ENCODE measurements at places on chromosomes 7 and 10.

GRCh38 chr10:32241946-32242345 lies 105.0 kb downstream of the EPC1 start:
- DNase-seq: no peak

- DNase-seq: no peak
Observed at GRCh38 chr7:40945788-40946187, 757.1 kb downstream of the INHBA start.

- peak; percentile 77 for DNase-seq
Observed at GRCh38 chr10:28663576-28664368, 13.5 kb upstream of the BAMBI start.

DNA sequence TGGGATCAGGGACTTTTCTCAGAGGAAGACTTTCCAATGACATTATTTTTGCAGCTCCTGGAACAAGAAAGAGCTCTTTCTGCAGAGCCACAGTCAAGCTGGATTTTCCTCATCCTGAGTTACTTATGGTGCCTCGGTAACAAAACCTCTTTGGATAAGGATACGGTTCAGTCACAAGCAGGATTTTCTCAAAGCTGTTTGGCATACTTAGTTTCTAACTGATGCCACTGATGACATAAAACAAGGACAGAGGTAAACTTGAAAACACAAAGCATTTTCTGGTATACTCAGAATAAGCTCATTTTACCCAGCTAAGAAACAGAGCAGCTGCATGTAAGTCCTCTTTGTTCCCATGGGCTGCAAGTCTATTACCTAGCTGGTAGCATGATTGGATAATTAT lies 340.9 kb upstream of the MEOX2 start:
- DNase-seq: no peak

- DNase-seq: peak; percentile 84
Observed at GRCh38 chr10:48658243-48658974, 26.3 kb upstream of the WDFY4 start.

- DNase-seq: no peak
Observed at GRCh38 chr7:5683280-5683670, 98.2 kb downstream of the RNF216 start.

DNA sequence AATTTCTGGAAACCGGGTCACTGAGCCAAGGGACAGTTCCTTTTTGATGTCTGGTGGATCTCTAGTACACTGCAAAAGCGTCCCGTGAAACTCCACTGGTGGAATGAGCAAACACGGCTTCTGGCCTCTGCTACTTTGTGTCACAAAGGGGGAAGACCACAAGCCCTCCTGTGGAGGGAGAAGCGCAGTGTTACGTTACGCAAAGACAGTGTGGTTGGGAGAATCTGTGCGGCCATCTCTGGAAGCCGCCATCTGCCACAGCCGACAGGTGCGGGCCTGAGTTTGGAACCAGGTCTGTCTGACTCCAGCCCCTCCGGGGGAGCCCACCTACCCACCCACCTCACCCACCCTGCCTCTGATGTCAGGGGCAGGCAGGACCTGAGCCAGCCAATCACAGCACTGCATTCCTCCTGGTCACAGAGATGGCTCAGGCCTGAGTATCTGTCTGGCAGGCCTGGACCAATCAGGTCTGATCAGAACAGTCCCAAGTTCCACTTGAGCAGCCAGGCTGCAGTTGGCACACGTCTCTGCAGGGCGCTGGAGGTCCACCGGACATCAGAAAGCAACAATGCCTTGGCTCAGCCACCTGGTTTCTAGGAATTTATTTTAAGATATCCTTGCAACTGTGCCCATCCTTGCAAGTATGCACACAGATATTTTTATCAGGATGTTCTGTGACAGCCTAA lies 3.0 kb upstream of the CYP2W1 start:
- no peak for DNase-seq

DNA sequence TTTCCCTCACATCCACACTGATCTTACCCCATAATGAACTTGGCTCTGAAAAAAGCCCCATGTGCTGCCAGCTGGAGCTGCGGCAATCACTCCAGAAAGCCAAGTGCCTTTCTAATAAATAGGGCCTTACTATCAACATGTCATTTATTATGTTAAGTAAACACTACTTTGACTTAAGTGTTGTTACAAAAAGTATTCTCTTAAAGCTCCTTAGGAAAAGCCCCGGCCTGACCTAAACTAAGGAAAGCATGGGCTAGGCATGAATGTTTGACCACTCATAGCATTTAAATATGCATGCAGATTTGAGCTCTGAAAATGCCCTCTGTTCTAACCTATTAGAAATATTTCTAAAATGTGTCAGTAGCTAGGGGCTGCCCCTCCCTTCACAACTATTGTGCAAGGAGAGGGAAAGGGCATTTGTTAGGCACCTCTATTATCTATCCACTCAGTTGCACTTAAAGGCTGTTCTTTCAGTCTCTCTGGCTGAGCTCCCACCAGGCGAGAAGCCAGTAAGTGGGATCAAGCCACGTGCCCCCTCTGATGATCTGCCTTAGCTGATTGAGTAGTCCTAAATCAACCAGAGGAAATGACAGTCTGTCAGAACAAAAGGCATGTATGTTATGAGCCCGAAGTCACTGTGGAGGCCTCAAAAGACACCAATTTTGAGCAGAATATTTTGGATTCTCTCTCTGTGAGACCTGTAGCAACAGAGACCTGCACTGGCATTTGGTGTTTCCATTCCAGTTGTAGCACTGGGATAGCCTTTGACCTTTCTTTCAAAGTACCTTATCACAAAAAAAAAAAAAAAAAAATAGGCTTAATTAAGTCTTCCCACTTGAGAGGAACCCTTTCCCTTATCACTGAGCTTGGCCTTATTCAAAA lies 77.1 kb downstream of the ITGB8 start:
- DNase-seq: peak; percentile 44

DNA sequence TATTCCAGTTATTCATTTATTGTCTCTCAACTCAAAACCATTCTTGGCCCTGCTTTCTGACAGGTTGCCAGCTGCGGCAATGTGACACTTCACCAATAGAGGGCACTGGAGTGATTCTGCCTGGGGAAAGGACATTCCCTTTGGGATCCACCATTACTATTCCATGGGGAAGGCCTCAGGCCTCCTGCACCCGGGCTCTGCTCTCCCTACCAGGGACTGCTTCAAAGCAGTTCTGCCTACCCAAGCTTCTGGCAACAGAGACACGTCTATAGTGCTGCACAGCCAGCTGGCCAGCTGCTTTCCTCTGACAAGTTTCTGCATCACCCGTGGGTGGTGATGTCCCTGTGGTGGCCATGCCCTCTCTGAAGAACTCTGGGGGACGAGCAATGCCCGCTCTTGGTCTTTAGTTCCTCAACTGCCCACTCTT lies 163.8 kb downstream of the ELMO1 start:
- peak; percentile 66 for DNase-seq

- DNase-seq: peak; percentile 23
Observed at GRCh38 chr7:108973075-108973474, 403.4 kb downstream of the DNAJB9 start.

DNA sequence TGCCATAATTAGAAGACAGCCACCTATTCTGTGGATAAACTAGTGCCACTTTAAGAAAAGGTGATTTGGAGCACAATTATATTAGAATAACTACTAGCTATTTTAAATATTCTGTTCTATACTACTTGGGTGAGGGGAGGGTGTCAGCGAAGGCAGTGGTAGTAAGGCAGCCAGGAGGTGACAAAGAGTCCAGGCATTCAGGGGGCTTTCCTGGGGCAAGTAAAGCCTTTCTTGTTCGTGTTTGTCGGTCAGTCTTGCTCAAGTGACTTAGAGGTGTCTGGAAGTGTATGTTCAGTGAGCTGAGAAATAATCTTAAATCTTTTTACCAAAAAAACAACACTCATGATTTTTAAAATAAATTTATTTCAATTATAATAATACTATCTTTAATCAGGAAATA lies 34.4 kb downstream of the ADD3 start:
- no peak for DNase-seq

DNA sequence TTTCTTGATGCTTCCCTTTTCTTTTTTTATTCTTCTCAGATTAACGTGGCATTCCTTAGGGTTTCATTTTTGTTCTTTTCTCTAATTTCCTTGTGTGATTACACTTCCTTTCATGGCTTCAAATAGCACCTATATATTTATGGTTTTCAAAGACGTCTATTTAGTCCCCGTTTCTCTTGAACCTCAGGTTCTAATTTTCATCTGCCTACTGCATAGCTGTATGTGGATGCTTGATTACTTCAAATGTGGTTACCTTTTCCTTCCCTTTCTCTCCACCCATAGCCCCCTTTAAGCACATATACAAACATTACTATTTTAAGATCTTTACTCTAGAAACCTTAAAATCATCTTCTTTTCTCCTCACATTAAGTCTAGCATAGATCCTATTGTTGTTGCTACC lies 2.4 kb downstream of the TPST1 start:
- DNase-seq: no peak

DNA sequence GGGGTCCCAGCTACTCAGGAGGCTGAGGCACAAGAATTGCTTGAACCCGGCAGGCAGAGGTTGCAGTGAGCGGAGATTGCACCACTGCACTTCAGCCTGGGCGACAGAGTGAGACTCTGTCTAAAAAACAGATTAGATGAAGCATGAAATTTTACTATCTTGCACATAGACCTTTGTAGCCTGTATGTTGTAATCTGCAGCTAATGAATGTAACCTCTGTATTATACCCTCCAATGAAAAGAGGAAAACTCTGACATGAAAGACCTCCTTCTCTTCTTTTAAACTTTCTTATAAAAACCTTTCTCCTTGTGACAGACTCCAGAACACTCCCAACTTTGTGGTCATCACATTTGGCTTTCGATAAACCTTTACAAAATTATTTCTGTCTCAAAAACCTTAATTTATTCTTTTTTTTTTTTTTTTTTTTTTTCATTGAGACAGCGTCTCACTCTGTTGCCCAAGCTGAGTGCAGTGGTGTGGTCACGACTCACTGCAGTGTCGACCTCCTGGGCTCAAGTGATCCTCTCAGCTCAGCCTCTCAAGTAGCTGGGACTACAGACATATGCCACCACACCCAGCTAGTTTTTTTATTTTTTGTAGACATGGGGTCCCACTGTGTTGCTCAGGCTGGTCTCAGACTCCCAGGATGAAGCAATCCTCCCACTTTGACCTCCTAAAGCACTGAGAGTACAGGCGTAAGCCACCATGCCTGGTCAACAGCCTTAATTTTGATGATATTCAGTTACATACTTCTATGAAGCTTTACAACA lies 97.4 kb downstream of the SVOPL start:
- DNase-seq: no peak

DNA sequence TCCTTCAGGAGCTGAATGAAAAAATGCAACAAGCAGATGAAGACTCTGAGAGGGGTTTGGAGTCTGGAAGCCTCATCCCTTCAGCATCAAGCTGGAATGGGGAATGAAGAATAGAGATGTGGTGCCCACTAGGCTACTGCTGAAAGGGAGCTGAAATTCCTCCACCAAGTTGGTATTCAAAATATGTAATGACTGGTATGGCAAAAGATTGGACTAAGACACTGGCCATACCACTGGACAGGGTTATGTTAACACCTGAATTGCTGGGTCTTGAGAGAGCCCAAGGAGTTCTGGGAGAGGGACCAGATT lies 5.4 kb downstream of the IFIT2 start:
- no peak for DNase-seq

GRCh38 chr7:75985518-75986146 lies 8.8 kb downstream of the TMEM120A start:
- DNase-seq: no peak

DNA sequence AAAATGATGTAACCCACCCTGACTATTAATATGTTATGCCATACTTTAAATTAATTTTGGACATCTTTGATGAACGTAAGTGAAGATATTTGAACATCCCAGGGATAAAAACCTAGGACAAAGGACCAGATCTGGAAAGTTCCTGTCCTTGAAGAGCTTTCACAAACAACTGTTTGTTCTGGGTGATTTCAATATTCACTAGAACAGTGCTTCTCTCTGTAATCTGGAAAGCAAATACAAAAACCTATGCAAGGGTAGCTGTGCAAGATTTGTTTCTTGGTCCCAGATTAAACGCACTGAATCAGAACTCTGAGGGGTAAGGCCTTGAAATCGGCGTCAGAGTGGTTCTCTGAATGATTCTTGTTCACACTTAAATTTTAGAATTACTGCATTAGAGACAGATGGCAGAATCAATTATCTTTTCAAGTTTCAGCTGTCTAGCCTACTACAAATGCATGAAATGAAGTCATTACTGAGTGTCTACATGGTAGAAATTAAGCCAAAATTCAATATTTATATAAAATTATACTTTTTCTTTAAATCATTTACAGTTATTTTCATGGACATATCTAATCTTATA lies 69.6 kb upstream of the CSTF2T start:
- DNase-seq: no peak

DNA sequence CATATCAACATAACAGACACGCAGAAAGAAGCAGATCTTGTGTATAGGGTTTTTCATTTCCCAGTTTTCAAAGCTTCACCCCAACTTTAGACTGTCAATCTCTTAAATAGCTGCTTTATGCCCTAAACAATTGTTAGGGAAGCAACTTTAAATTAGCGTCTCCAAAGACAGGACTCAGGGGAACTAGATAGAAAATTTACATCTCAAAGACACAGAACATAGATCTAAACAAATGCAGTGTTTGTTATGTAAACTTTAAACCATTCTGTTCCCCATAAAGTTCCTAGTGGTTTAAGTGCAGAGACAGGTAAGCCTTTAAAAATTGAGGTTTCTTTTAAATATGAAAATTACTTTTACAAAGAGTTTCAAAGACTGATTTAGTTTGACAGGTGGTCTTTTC lies 379.2 kb upstream of the GHITM start:
- DNase-seq: no peak

DNA sequence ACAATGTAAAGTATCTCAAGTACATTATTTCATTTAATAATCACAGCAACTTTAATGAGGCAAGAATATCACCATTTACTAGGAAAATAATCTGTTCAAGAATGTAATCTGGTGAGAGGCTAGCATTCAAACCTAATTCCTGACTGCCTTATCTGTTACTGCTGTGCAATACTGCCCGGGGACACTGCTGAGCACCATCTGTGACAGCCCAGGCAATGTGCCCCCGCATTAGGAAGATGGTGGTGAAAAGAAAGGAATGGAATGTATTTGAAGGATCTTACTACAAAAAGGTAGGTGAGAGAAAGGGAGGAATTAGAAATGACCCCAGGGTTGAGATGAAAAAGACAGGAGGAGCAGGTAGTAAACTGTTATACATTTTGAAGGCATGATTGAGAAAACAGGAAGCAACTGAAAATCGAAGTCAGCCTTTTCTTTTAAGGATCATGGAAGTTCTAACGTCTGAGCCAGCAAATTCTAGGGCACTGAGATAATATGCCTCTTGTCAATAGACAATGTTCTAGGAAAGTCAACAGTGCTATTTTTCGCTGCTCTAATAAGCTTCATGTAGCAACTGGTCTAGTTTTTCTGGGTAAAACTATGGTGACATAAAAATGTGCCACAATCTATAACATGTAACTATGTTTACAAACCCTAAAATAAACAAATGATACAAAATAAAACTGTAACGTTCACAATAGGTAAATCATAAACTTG lies 90.4 kb downstream of the ETV1 start:
- DNase-seq: no peak

DNA sequence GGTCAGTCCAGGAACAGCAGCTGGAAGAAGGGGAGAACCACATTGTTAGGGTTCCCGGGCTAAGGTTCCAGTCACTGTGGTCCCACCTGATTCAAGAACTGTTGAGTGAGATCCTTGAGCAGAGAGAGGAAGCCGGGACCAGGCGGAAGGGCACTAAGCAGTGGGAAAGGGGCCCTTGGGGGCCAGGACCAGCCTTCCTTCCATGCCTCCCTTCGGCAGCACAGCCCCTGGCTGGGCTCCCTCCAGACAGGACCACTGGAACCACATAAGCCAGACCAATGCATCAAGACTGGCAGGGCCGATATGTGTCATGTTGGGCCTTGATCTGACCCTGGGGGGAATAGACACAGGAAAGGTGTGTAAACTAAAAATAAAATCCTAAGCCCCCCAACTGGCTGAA lies 103.9 kb downstream of the STRA8 start:
- no peak for DNase-seq

- no peak for DNase-seq
Observed at GRCh38 chr10:74827694-74828093, 1.3 kb downstream of the KAT6B start.
